Chondrocyte (in vitro differentiated cells): ENCODE measurements at places on chromosomes 4 and X. TPM values are rescaled to one million over a fixed set of nuclear protein-coding genes. Genes with fewer than 3 reads are reported as not detected.

DNA sequence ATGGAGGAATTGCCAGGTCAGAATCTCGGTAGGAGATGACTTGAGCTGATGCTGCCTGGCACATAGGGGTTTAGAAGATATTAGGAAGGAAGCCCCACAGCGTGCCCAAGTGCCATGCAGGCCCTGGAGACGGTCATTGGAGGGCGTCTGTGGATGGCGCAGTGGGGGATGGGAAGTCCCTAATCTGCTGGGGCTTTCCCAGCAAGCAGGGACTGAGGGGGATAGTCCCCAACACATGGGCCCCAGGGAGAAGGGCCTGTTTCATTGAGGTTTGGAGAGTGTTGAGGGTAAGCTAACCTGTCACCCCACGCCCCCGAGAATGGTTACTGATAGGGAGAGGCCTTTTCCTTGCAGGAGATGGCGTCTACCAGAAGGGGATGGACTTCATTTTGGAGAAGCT is 7.8 kb downstream of the TAFAZZIN start:
- no peak overlapping the region for H3K4me3 ChIP-seq
- no peaks in the 10 kb centered on the region for H3K27me3 ChIP-seq
- no peak overlapping the region for H3K27ac ChIP-seq
- peaks cover 3% of the 10 kb centered on the region for H3K4me1 ChIP-seq
- no peaks in the 10 kb centered on the region for H3K36me3 ChIP-seq
- no peak for DNase-seq

DNA sequence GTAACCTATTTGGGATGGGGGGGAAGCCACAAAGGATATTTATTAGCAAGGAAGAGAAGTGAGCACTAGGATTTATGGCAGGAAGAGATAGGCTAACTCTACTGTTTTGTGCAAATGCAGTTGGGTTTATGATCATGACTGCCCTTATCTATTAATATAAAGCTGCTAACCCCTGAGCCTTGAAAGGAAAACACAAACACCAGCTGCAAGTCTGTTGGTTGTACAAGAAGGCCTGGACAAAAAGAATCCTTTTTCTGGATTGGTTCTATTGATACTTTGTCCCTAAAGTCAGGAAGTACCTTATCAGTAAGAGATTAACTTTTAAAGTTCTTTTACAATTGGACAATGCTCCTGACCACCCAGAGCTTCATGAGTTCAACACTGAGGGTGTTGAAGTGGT is 188.8 kb downstream of the LRBA start:
- no peak for DNase-seq
- peaks cover 19% of the 10 kb centered on the region for H3K36me3 ChIP-seq
- no peaks in the 10 kb centered on the region for H3K27me3 ChIP-seq
- no peak overlapping the region for H3K27ac ChIP-seq
- no peak overlapping the region for H3K4me3 ChIP-seq

Gene MGAT4D
- total RNA-seq: not detected in 3 replicates

GRCh38 chr4:48290146-48290772 is 20.6 kb upstream of the TEC start:
- peaks cover 14% of the 10 kb centered on the region for H3K27me3 ChIP-seq
- H3K27ac ChIP-seq: no peak overlapping the region
- H3K36me3 ChIP-seq: no peaks in the 10 kb centered on the region
- DNase-seq: no peak
- H3K4me3 ChIP-seq: no peak overlapping the region
